ENCODE measurements at places on chromosomes 5 and 9.

DNA sequence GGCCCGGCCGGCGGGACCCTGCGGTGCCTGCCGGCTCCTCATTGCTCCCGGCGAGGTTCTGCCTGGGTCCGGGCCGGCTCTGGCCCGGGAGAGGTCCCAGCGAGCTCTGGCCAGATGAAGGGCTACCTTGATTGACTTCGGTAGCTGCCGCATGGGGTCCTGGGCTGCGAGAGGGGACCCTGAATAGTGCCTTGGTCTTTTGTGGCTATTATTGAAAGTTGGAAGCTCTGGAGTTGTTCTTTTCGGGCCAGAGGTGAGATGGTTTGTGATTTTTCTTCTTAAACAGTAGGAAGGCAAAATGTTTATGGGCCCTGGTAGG lies 635 bp downstream of the NAA35 start:
- DNase-seq, result no peak

DNA sequence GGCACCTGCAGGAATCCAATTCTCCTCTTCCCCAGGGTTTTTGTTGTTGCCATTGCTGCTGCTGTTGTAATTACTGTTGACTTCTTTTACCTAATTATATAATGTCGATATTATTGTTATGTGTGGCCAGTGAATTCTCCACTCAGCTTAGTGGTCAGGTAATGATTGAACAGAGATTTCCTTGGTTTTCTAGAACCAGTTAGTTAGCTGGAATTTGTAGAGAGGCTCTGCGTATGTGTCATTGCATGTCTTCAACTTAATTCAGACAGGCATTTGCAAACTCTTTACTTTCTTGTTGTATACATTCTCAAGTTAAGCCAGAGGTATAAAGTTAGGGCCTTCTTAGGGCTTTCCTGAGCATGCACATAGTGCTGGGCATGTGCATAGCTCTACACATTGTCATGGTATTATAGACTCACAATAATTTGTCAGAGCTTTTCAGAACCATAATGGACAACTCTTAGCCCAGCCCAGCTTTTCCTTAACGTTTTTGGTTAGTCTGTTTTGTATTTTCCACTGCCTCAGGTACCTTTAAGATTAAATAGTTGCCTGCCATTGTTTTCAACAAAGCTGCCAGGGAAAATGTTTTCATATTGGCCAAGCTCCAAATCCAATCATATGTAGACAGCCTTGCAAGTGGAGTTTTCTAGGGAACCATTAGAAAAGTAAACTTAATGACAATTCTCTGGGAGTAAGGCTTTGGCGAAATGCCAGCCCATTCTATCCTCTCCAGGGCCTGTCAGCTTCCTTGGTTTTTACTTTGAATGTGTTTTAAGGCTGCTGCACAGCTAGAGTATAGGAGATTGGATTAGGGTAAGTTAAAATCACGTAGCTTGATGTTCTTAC lies 68.1 kb downstream of the UBE2R2 start:
- DNase-seq, result peak; percentile 50

DNA sequence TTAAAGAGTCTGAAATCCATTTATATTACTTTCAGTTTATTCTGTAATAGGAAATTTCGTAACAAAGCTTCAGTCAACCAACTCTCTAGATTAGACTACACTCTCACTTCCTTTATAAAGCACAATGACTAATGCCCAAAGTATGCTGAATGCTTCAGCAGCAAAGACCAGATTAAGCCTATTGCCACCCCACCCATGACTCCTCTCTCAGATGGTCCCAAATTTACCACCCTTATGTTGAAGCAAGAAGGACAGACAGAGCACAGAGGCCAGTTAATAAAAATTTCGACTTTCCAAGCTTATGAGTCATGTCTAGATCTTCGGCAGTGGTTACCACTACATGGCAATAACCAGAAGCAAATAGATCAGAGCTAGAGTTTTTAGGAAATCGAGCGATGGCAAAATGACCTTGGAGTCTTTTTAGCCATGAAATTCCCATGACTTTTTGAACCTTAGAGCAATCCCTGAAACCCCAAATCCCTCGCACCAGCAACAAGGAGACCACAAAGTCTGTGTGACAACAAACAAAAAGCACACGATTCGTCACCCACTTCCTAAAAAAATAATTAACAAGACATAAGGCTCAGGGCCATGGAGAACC lies 287.8 kb upstream of the RASA1 start:
- peak; percentile 53 for DNase-seq

DNA sequence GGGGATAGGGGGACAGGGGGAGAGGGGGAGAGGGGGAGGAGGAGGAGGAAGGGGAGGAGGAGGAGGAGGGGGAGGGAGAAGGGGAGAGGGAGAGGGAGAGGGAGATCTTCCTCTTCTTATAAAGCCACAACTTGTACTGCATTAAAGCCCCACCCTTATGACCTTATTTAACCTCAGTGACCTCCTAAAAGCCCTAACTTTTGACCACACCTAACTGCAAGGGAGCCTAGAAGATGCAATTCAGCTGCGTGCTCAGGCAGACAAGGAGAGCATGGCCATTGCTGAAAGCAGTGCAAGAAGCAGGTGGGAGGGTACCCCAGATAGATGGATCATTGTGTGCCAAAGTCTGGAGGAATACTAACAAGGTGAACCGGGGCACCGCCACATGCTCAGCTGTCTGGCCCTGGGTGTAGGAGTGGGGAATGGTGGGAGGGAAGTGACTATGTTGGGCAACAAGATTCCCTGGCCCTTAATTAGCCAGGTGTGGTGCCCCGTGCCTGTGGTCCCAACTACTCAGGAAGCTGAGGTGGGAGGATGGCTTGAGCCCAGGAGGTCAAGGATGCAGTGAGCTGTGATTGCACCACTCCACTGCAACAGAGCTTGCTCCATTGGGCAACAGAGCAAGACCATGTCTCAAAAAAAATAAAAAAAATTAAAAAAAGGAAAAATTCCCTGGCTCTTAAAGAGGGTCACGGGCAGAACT lies 125.4 kb upstream of the BOD1 start:
- DNase-seq, result no peak

DNA sequence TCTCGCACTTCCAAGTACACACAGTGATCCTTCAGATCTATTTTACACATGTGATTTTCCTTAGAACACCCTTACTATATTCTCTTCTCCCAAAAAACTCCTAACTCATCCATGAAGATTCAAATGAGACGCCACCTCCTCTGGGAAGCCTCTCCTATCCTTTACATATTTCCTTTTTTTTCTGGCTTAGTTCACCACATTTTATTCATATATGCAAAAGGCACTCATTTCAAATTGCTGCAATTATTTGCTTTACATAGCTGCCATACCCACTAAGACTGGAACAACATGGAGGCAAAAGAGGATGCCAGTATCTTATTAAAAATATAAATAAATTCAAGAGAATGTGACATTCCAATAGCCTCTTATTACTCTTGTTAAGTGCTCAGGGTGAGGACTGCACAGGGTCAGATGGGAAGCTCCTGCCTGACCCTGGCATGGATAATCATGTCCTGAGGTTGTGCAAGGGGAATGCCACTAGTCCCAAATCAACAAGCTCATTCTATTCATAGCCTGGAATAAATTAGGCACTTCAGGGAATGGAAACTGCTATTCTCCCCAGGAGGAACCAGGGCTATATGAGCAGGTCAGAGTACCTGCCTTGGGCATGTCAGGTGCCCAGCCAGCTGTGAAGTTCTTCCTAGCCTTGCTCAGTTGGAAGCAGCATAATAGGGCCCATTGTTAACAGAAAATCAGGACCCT lies 262.9 kb downstream of the FBXL17 start:
- DNase-seq, result no peak

- DNase-seq, result peak; percentile 66
Measured at GRCh38 chr9:105144841-105145240, 99.6 kb upstream of the SLC44A1 start.

DNA sequence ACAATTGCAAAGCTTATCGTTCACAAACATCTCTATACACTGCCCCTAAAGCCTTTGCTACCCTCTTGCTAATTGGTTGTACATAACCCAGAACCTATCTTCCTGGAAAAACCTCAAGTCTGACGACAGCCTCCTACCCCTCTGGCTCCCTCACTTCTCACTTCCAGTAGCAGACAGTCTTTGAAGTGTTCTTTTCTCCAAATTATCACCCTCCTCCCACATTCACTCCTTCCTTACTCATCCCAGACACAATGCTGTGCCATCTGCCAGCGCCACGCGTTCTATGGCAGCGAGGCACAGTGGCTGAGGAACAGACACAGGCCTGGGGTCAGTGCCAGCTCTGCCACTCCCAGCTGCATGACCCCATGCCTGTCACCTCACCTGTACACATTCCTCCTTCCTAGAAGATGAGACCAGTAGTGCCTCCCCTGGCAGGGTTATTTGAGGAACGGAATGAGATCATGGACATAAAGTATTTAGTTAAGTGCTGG lies 27.7 kb downstream of the CLTA start:
- no peak for DNase-seq
